ENCODE measurements at places on chromosomes 4 and X.
A peak's percentile ranks its signal among the peaks of the same experiment; 100 is the strongest.

DNA sequence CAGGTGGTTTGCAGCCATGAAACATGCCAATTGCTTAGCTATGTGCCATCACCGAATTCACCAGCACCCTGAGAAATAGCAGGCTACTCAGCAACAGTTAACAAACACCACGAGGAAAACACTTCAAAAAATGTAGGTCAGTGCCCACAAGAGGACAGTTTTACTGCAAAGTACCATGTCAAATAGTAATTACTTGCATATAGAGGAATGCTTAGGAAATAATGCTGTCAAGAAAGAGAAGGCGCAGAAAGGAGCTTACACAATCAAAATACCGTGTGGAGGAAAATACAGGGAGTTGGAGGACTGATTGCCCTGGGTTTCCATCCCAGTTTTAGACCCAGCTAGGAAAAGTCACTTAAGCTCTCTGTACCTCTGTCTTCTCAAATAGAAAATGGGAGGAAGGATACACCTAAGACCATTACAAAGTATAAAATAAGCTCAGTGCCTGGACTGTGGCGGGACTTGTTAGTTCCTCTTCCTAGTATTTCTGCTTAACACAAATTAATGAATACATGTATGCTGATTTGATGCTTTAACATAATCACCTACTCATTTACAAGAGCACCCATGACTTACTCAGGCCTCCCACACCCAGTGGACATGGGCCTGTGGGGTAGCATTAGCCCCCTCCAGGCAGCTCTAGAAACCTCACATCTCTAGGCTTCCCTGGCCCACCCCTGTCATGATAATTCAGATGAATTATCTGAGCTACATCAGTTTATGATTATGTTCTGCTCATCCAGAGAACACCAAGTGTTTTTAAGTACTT lies 44.5 kb upstream of the IL21 start:
- peak; percentile 72 for DNase-seq

- DNase-seq, result no peak
Measured at GRCh38 chr4:150828159-150828558, 186.9 kb downstream of the LRBA start.

DNA sequence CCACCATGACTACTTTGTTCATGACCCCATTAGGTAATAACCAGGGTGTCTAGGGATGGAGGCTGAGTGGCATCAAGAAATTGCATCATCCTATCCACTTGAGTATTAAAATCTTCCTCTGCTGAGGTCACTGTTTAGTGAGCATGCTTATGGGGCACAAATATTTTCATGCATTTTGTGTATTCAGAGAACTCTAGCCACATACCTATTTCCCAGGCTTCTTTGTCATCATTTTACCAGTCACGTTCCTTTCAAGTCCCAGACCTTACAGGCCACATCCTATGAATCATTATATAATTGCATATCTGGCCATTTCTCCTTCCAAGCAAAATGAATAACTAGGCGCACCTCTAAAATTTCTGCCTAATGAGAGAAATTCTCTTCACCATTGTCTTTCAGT lies 1882.9 kb upstream of the AGA start:
- no peak for DNase-seq

DNA sequence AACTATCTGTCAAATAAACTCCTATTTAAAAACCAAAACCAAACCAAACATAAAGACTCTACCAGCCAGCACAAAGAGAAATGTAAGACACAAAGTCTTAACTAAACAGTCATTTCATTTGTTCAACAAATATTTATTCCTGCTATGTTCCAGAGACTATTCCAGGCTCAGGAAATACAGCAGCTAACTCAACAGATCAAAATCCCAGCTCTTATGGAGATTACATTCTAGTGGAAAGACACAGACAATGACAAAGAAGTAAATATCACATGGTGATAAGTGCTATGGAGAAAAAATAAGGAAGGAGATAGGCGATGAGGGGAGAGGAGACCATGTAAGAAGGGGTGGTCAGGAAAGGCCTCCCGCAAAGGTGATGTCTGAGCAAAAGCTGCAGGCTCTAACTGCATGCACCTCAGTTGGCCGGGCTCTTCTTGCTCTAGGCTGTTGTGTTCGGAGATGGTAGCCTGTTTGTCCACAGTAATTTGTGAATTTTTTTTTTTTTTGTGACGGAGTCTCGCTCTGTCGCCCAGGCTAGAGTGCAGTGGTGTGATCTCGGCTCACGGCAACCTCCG lies 15.1 kb downstream of the PPEF1 start:
- DNase-seq, result no peak

DNA sequence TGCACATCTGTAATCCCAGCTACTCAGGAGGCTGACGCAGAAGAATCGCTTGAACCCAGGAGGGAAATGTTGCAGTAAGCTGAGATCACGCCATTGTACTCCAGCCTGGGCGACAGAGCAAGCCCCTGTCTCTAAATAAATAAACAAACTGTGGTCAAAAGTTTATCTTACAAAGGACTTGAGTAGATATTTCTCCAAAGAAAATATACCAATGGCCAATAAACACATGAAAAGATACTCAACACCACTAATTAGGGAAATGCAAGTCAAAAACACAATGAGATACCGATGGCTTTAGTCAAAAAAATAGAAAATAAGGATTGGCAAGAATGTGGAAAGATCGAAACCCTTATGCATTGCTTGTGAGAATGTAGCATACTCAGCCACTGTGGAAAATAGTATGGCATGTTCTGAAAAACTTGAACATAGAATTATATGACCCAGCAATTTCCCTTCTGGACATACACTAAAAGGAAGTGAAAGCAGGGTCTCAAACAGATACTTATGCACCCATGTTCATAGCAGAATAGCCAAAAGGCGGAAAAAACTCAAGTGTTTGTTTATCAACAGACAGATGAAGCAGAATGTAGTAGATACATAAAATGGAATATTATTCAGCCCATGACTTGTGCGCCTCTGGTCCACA lies 2.0 kb upstream of the CFAP97 start:
- no peak for DNase-seq

- peak; percentile 24 for DNase-seq
Measured at GRCh38 chr4:3491681-3492405, 28.7 kb downstream of the DOK7 start.

DNA sequence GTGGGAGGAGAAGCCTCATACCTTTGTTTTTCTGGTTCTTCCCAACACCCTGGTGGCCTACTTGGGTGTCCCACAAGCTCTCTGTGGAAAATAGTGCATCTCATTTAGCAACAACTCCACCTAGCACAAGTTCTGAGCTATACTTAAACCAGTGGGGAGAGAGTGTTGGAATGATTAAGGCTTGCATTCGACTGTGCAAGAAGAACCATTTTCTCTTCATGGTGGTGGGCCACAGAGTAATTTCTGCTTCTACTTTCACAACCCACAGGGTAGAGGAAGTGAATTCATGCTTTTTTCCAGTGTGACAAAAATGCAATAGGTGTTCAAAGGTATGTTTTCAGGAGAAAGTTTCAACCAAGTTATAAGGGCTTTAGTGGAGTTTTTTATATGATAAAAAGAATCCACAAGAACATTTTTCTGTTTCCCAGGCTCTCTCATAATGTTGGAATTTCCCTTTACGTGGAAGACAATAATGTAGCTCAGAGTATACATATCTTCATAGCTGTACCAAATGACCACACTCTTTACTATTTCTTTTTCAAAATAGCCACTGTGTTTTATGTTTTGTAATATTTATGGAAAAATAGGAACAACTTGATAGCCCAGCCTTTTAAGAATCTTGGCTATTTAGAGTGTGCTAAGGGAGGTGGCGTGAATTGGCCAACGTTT lies 80.3 kb upstream of the HHIP start:
- no peak for DNase-seq

DNA sequence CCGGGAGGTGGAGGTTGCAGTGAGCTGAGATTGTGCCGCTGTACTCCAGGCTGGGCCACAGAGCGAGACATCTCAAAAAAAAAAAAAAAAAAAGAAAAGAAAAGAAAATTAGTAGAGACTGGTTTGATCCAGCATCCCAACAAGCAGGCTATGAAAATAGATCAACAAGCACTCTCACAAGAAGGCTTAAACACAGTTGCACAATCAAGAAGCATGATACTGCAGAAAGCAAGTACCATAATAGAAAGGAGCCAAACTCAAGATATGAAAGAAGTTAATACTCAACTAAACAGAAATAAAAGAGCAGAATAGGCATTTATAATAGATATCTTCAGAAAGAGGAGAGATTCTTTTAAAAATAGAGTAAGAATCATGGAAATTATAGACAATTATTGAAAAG lies 10.6 kb downstream of the TLR6 start:
- no peak for DNase-seq

GRCh38 chrX:118528071-118528737 lies 32.6 kb downstream of the DOCK11 start:
- DNase-seq, result no peak

DNA sequence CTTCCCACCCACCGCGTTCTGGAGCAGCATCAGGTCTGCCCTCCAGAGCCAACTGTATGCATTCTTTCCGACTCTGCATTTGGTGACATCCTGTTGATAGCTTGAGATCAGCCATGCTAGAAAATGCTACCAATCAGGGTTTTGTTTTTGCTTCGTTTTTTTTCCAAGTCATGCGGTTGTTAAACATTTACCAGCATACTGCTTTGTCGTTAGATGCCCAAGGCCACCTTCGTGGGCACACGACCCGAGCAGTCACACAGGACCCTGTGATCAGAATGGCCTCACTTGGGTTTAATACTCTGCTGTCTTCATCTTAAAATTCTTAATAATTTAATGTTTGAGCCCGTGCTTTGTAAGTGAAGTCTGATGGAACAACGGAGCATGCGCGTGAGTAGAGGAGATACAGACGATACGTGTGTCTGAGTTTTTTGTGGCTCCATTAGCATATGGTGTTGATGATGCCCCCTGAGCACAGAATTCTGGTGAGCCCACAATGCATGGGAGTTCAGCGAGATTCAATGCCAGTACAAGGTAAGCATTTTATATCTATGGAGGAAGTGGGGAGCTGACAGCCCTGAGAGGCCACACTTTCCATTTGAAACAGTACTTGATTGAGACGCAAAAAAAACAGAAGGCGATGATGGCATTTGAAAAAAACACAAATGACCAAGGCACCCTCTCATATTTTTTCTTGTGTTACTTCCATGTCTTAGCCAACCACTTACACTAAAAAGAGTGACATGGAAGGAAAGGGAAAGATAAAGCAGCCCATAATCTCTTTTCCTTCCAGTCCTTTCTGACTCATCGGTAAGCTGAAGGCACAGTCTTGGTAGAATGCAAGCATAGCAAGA lies 323.6 kb downstream of the BCOR start:
- DNase-seq, result no peak

GRCh38 chr4:82839624-82840023 lies 41.0 kb upstream of the SCD5 start:
- no peak for DNase-seq

DNA sequence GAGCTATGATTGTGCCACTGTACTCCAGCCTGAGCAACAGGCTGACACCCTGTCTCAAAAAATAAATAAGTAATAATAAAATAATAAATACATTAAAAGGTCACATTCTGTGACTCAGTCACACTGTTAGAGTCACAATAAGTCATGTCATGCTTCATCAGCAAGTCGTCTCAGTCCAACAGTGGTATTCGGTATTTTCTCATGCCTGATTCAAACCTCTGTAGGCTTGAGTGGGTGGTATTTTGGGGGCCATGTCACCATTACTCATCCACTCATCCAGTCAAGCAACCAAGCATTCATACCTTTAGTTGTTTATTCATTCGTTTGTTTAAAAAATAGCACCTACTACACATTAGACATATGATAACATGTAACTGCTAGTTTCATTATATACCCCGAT lies 46.9 kb downstream of the SUPT20HL2 start:
- no peak for DNase-seq

GRCh38 chr4:86670756-86671155 lies 76.6 kb downstream of the PTPN13 start:
- DNase-seq, result peak; percentile 33

GRCh38 chr4:165191814-165192499 lies 15.4 kb upstream of the KLHL2 start:
- DNase-seq, result no peak

DNA sequence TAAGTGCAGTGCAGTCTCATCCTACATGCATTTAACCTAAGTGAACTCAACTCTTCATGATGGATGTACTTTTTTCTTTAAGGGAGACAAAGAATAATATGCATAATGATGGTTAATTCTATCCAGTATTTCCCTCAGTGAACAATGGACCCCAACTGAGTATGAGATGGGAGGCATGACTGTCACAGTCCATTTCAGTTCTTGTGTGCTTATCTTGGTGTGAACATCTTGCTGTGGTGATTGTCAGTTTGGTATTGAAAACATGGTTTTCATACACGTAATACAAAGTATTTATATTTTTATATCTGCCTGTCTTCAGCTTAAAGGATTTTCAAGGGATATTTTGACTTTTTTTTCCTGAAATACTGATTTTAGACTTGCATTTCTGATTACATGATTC lies 72.0 kb upstream of the NDUFC1 start:
- no peak for DNase-seq

DNA sequence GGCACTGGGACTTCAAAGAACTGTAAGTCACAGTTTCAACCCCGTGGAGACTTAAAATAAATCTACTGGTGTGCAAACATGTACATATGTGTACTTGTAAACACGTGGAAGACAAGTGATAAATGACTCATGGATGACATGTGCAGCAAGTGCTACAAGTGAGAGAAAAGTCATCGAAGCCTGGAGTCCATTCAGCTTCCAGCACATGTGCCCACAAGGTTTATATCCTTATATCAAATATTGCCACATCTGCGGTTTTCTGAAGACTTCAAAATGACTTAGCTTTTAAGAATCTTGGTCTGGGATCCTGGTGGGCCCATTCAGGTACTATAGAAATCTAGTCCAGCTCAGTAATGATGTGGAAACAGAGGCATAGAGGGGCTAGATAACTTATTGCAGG lies 33.0 kb upstream of the TTC29 start:
- DNase-seq, result no peak

- DNase-seq, result no peak
Measured at GRCh38 chrX:25869761-25870160, 268.4 kb upstream of the MAGEB18 start.

DNA sequence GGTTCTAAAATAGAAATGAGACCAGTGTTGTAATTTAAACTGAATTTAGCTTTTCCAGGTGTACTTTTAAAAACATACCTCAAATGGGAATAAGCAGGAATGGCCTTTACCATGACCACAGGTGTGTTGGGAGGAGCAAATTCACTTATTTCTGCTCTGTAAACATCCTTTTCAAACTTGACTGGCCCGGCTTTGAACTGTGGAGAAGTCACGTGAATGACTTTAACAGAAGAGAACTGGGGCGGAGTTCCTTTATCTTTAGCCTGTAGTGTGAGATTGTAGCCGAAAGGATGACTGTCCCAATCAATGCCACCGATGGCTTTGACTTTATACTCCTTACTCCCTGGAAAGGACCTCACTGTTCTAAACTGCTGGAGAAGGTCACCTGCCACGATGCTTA lies 15.1 kb downstream of the FAT1 start:
- no peak for DNase-seq

- no peak for DNase-seq
Measured at GRCh38 chr4:1895971-1896657, 24.9 kb downstream of the NSD2 start.

DNA sequence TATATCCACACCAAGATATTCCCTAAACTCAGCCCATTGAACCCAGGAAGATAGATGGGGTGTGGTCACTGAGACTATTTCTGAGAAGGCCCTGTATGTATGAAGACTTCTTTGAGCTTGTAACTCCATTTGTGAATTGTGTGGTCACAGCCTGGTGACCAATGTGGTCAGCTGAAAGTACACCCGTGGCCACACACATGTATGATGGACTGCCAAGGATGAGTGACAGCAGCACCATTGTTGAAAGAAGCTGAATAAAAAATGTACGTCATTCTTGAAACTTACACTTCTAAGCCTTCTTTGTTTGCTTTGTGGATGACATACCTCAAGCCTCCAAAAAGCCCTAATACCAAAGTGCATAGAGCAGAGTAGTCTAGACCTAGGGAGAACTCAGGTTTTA lies 581.4 kb downstream of the RAB28 start:
- DNase-seq, result no peak

GRCh38 chrX:38060331-38060878 lies 54.1 kb downstream of the SYTL5 start:
- no peak for DNase-seq

Data from GM04504 (cell line).